Stimulated activated CD4-positive, alpha-beta T cell treated with anti-CD3 and anti-CD28 coated beads, Interleukin-1b, Interleukin-23, amount 100 ng/mL, for 48 hours (primary cell): ENCODE measurements at places on chromosomes 16 and 17.

- DNase-seq = peak; percentile 43
Observed at GRCh38 chr17:50908860-50909764, 43.0 kb upstream of the TOB1 start.

- DNase-seq = no peak
Observed at GRCh38 chr16:50550035-50550434, 1.8 kb downstream of the NKD1 start.

DNA sequence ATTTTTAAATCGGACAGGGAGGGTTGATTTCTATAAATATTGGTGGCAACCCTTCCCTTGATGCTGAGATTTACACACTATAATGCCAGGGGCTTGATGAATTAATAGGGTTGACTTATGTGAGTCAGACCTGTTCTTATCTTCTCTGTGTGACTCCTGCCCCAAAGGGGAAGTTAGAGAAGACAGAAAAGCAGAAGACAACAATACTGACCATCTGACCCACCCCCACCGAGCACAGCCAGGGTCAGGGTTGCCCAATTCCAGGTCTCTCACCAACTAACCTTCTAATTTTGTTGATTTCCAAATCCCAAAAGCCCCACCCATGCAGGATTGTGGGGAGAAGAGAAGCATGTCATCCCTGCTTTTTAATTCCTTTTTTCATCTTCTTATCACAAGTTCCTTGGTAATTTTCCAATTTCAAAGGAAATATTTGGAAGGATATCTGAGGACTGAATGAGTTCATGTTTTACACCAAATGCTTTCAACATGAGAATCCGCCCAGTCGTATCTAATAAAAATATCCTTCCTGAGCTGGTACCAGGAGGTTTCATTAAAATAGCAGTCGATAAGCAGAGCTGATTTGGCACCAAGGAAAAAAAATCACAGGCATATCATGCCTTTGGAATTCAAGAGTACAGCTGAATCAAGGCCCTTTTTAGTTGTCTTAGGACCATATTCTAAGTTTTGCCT is 603.4 kb upstream of the CDH11 start:
- DNase-seq = no peak

GRCh38 chr16:12639044-12639443 is 164.6 kb downstream of the CPPED1 start:
- no peak for DNase-seq

DNA sequence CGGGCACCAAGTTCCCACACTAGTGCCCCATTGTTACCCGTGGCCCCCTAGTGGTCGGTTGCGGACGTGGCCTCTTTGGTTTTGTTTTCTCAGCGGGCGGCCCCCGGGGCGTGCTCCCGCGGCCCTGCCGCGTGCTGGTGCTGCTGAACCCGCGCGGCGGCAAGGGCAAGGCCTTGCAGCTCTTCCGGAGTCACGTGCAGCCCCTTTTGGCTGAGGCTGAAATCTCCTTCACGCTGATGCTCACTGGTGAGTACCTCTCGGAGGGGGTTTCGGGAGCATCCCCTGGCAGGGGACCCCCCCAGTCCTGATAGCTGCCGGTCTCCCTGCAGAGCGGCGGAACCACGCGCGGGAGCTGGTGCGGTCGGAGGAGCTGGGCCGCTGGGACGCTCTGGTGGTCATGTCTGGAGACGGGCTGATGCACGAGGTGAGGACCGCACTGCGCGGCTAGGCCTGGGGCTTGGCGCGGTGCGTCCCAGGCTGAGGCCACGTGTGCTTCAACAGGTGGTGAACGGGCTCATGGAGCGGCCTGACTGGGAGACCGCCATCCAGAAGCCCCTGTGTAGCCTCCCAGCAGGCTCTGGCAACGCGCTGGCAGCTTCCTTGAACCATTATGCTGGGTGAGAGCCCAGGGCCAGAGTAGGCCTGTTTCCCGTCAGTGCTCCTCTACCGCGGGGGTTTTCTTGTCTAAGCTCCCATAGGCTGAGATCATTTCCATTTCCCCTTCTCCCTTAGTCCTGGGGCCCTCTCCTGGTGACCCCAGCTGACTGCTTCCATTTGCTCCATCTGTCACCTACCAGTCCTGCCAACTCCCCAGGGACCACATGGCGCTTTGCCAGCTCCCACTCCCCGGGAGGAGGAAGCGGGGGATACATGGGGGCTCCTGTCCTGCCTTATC is 1.7 kb downstream of the SPHK1 start:
- peak; percentile 86 for DNase-seq

DNA sequence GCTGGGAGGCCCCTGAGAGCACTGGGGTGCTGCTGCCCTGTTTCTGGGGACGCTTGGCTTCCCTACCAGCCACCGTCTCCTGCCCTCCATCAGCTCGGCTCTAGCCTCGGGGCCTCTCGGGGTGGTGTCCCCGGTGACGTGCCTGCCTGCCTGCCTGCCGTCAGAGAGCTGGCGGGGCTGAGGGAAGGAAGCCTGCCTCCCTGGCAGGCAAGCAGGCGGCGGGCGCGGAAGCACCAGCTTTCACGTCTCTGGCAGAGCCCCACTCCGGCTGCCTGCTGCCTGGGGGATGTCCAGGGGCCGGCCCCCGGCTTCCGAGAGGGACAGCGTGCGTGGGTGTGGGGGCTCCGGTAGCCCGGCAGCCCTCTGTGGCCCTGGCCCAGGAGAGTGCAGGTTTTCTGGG is 9.3 kb downstream of the CENPX start:
- DNase-seq = no peak

- DNase-seq = peak; percentile 55
Observed at GRCh38 chr16:10876799-10877341, at the start of gene CIITA. Gene CIITA, plus strand, starts transcription at chr16:10877202. Its CDS starts 129 bp downstream, at chr16:10877331.

DNA sequence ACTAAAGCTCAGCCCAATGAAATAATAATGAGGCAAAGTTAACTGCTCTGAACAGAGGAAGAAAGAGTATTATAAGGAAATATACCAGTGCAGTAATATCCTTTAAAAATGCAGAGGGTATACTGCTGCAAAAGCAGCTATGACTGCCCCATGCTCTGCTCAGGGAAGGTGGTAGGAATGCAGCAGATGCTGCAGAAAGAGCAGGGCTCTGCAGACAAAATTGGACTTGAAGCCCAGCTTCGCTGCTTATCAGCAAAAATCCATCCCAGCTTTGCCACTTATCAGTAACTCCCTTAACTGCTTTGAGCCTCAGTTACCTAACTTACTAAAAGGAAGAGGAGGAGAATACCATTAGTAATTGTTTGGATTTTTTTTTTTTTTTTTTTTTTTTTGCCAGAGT is 533.8 kb upstream of the CDH5 start:
- DNase-seq = no peak

DNA sequence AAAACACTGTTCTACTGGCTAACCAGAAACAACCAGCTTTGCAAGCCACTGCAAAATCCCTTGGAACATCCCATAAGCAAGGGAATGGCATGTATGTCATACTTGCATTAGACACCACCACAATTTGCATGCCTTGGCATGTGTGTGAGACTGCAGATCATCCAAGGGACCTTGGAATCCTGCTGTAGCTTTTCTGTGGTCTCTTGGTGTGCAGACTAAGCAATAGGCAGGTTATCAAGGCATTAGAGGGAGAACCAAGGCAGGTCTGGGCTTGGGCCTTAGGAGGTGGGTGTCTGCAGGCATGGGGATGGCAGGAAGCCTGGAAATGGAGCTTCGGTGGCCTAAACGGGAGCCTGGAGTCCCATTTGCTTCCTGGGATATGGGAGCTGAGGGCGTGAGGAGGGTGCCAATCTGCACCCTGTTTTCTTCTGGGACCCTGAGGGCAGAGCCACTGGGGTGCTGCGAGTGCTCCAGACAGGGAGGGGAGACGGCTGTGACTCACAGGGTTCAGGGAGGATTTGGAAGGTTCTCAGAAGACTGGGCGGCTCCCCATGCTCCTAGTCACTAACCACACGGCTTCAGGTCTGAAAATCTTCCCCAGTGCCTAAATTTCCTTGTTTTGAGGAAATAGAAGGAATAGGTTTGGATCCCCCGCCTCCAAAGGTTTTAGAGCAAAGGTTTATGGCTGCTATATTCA is 36.6 kb downstream of the FAM20A start:
- DNase-seq = no peak

DNA sequence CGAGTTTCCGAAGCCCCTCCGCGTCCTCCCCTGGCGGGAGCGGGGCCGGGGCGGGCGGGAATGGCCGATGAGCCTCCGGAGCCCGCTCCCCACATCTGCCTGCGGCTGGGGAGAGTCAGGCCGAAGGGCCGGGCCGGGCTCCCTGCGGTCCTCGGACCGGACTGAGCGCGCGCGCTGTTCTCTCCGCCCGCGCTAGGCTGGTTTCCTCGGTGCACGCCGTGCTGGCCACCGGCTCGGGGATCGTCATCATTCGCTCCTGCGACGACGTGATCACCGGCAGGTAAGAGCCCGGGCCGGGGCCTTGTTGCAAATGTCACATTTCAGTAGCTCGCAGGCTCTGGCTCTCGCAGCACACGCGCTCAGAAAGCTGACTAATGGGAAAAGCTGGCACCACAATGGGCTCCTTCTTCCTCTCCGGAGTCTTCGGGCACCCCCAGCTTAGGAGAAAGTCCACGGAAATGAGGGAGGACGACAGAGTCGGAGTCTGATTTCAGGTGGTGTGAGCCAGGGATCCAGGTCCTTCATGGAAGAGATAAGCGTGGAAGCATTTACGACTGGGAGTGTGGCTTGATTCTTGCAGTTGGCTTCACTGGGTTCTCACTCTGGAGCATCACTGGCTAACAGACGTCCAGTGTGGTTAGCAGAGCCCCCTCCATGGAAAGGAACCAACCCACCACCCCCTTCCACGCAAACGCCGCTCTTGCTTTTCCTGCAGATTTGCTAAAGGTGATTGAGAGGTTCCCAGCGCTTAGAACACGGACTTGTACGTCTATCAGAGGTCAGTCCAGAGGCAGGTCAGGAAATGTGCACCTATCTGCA is 715 bp downstream of the TLCD3A start:
- DNase-seq = peak; percentile 63

- DNase-seq = no peak
Observed at GRCh38 chr16:5478036-5478435, 380.4 kb upstream of the EEF2KMT start.

DNA sequence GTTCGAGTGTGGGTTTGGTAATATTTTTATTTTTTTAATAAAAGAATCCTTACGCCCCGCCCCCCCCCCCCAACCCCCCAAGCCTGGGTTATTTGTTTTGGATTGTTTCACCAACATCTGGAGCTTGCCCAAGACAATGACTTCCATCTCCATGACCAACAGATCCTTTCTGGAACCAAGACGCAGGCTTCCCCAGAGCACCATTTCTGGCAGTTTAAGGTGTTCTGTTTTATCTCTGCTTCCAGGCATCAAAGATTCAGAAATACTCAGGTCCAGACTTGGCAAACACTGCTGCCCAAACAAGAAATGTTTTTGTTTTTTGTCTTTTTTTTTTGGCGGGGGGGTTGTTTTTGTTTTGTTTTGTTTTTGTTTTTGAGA is 56.1 kb downstream of the PLXDC1 start:
- no peak for DNase-seq
